Bronchial epithelial cell (primary cell): ENCODE measurements at places on chromosomes 7 and 10. TPM values are rescaled to one million over a fixed set of nuclear protein-coding genes. Genes with fewer than 3 reads are reported as not detected.

GRCh38 chr10:102633848-102634247 lies 10.4 kb upstream of the TRIM8 start:
- no peak for DNase-seq

DNA sequence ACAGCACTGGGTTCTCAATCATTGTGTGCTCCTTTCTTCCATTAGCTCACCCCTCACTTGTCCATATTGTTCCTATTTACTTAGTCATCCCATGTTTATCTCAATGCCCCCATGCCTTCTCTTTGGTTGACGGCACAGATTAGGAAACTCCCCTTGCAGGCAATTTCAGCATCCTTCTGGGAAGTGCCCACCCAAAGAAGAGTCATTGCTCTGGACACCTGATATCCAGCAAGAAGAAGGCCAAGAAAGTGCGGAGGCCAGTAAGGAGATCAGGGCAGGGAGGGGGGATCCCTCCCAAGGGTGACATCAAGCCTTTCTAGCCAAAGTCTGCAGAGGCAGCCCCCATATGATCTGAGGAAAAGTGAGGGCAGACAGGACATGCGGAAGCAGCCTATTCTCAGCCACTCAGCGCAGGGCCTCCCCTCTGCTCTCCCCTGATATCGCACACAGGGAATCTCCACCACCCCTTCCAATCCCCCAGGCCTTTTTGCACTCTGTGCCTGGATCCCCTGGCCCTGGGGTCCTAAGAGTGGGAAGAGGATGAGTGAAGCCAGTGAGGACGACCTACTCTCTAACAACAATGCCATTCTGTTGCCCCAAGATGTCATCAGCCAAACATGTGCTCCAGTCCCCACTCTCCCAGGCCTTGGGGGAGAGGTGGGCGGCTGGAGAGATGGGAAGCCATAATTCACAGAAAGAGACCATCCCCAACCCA lies 1.8 kb downstream of the TRPV6 start:
- no peak for DNase-seq

DNA sequence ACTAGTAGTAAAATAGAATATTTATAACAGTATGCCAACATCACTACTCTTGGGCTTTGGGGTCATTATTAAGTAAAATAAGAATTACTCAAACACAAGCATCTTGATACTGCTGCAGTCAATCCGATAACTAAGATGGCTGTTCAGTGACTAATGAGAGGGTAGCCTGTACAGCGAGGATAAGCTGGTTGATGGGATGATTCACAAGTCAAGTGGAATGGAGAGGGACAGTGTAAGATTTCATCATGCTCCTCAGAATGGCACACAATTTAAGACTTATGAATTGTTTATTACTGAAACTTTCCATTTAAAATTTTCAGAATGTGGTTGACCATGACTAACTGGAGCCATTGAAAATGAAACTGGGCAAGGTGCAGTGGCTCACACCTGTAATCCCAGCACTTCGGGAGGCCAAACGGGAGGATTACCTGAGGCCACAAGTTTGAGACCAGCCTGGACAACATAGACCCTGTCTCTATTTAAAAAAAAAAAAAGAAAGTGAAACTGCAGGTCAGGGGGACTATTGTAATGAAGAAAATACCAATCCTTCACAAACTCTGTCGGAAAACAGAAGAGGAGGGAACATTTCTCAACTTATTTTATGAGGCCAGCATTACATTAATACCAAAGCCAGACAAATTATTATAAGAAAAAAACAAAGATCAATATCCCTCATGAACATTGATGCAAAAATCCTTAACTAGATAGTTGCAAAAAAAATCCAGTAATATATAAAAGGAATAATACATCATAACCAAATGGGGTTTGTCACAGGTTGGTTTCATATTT lies 11.2 kb downstream of the AVL9 start:
- DNase-seq, result peak; percentile 92

The HMX2 gene
- total RNA-seq, result not detected in 2 replicates

DNA sequence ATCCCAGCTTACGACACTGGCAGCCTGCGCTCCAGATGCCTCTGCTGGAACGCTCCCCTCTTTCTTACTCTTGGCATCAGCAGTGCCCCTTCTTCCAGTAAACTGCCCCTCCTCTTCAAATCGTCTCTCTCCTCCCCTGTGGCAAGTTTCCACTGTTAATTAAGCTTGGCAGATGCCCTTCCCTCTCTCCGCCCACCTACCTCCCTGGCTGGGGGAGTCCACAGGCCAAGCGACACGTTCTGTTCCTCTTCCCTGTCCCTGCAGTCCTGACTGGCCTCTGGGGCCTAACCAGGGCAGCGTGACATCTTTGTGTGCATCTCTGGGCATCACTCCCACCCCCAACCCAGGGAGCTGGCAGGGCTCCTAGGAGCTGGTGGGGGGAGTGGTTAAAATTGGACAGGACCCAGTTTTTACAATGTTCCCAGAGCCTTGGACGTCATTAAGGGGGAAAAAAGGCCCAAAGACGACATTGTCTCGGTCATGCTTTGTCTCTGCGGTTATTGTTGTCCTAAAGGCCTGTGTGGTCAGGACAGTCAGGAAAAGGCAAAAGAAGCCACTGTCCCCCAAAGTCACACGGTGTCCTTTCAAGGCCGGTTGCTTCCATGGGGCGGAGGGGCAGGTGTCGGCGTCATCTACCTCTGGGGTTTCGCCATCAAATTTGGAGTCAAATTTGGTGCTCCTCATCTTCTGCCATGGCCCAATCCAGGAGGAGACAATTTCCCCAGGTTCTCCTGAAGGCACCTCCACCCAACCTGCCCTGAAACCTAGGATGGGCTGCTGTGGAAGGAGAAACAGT lies 54.2 kb downstream of the DLG5 start:
- no peak for DNase-seq

The ITPRID1 gene
- not detected in 2 replicates for total RNA-seq

- peak; percentile 78 for DNase-seq
Measured at GRCh38 chr7:112420236-112420861, 29.9 kb upstream of the IFRD1 start.

- DNase-seq, result no peak
Measured at GRCh38 chr10:16292366-16292765, 144.4 kb upstream of the PTER start.

DNA sequence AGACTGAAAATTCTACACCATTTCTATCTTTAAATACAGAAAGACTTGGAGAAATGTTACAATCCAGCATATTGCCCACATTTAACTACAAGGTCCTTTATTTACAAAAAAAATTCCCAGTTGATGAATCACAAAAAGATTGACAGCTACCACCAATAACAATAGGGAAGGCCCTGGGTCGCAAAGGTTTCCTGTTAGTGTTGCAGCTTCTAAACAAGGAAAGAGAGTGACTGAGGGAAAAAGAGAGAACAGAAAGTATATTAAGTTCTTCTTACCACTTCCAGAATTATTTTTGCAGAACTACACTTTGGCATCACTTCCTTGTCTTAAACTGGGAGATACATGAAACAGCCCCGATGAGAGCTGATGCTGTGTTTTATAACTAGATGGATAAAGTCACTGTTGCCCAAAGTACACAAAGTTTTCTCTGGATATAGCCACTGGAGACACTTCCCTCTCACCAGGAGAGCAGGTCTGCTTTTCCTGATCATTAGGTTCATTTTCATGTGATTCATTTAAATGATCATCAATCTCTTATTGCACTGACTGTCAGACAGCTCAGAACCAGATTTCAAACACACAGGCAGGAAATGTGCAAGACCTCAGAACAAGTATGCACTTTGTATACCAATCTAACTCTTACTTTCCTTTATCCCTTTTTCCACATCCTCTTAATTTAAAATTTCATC lies 57.0 kb downstream of the SHTN1 start:
- peak; percentile 65 for DNase-seq

The ADAM12 gene
- under 0.01 and 1.8 TPM in 2 replicates for total RNA-seq

The TDRD1 gene
- total RNA-seq, result 1.8 and 2.1 TPM in 2 replicates

GRCh38 chr7:37796138-37796775 lies 52.1 kb upstream of the NME8 start:
- peak; percentile 38 for DNase-seq

The NCAPG2 gene
- 3.2 and 3.5 TPM in 2 replicates for total RNA-seq

GRCh38 chr7:143303733-143304132 lies 12.2 kb upstream of the CLCN1 start:
- peak; percentile 52 for DNase-seq

DNA sequence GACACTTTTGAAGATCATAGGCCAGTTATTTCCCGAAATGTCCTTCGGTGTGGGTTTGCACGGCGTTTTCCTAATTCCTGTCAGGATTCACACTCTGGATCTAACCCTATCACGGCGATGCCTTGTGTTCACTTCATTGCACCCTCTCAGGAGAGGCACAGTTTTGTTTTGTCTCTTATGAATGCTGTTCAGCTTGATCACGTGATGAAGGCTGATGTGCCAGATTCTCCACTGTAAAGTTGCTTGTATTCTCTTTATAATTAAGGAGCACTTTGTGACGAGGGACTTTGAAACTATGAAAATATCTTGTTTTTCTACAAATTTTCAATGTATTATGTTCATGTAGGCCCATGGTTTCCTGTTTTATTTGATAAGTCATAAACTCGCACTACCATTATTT lies 568.1 kb downstream of the ACTR3B start:
- no peak for DNase-seq

GRCh38 chr7:155560982-155561686 lies 14.8 kb upstream of the CNPY1 start:
- DNase-seq, result peak; percentile 43
